ENCODE measurements at places on chromosomes 3 and 15. TPM values are rescaled to one million over a fixed set of nuclear protein-coding genes. Genes with fewer than 3 reads are reported as not detected.

DNA sequence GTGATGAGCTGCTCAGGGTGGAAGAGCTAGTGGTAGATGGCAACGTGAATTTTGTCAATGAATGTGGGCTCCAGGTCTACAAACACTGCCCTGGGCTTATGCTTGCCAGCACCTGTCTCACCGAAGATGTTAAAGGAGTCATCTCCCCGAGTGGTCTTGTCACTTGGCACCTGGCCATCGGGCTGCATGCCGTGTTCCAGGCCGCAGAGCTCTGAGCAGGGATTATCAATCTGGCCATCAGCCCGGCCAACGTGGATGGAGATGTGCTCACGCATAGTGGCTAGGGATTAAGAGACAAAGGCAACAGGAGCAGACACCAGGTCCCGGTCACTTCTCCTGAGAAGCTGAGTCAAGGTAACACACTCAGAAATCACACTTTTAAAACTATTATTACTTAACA is 54.8 kb upstream of the ACTC1 start:
- DNase-seq: no peak

- DNase-seq: no peak
These were observed 150.8 kb downstream of the MEGF11 start for GRCh38 chr15:66102563-66103292.

DNA sequence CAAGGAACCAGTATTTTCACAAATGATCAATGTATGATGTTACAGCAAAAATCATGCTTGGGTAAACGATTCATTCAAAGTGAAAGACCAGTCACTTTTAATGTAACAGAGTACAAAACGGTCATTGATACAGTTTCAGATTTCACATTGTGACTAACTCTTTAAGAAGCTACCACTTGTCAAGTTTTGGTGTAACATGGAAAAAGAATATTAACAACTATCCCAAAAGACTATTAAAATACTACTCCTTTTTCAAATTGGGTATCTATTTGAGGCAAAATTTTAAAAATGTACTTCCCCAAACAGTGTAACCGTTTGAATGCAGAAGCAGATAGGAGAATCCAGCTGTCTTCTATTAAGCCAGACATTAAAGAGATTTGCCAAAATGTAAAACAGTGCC is 31.7 kb downstream of the AKAP13 start:
- no peak for DNase-seq

GRCh38 chr3:10378742-10379141 is 57.8 kb upstream of the SEC13 start:
- DNase-seq: no peak

DNA sequence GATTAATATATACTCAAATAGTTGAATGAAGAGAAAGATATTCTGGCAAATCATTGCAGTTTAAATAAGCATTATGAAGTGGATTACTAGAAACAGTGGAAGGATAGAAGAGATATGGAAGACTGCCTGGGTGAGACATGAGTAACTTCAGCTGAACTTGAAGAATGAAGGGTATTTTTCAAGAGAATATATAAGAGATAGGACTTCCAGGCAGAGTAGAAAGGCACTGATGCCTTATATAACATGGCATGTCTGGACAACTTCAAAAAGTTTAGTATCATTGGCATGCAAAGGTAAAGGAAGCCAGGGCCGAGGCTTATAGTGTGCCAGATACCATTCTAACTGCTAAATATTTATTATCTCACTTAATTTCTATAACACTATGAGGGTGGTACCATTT is 126.5 kb upstream of the SLC7A14 start:
- DNase-seq: no peak

- DNase-seq: peak; percentile 79
These were observed 50.3 kb upstream of the ATP13A3 start for GRCh38 chr3:194536871-194537637.

GRCh38 chr3:94285872-94286271 is 223.0 kb downstream of the NSUN3 start:
- no peak for DNase-seq

DNA sequence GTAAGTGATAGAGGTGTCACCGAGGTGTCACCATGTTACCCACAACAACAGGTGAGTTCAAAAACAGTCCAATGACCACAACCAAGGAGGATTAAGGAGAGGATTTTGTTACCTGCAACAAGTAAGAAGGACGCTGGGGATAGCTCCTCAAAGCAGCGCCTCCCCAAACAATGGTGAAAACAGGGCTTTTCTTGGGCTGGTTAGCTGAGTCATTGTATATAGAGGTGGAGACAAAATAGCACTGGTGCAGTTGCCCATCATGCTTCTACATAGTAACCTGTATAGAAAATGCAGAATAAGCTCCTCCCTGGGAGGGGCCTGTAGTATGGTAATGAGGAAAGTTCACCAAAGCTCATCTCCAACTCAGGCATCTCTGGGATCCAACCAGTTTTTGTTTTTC is 116.9 kb upstream of the EIF1B start:
- no peak for DNase-seq

- no peak for DNase-seq
These were observed 198.6 kb upstream of the SLC2A2 start for GRCh38 chr3:171225165-171225564.

- DNase-seq: no peak
These were observed 55.0 kb upstream of the DCP1A start for GRCh38 chr3:53402326-53402725.

- no peak for DNase-seq
These were observed 5.2 kb upstream of the VEPH1 start for GRCh38 chr3:157508461-157508860.

GRCh38 chr3:72109327-72110259 is 324.6 kb upstream of the PROK2 start:
- no peak for DNase-seq

The SMCO1 gene
- total RNA-seq: not detected

The CCDC33 gene
- total RNA-seq: 15.4 TPM

The PIERCE2 gene
- total RNA-seq: 1.2 TPM

The C3orf20 gene
- total RNA-seq: not detected

The SH2D7 gene
- total RNA-seq: not detected

The ZNF620 gene
- 4.7 TPM for total RNA-seq

The TGM4 gene
- total RNA-seq: 0.63 TPM

The TMEM40 gene
- total RNA-seq: 30.5 TPM

The CCR3 gene
- 3.1 TPM for total RNA-seq

The SGO1 gene
- 18.3 TPM for total RNA-seq

The PAQR5 gene
- 5.1 TPM for total RNA-seq

All from PC-9 (cell line).